ENCODE measurements at places on chromosomes 3 and 15. TPM values are rescaled to one million over a fixed set of nuclear protein-coding genes. Genes with fewer than 3 reads are reported as not detected.

ADGRG7 gene
- total RNA-seq = 0.16 TPM

EIF4E3 gene
- 17.4 TPM for total RNA-seq

GOLGA6L4 gene
- 21.3 TPM for total RNA-seq

ZNF774 gene
- total RNA-seq = 8.7 TPM

APOD gene
- total RNA-seq = 83.9 TPM

RETNLB gene
- not detected for total RNA-seq

GABRA5 gene
- 3.1 TPM for total RNA-seq

GRCh38 chr3:16929311-16929710 is 44.6 kb downstream of the PLCL2 start:
- DNase-seq = peak; percentile 25

DNA sequence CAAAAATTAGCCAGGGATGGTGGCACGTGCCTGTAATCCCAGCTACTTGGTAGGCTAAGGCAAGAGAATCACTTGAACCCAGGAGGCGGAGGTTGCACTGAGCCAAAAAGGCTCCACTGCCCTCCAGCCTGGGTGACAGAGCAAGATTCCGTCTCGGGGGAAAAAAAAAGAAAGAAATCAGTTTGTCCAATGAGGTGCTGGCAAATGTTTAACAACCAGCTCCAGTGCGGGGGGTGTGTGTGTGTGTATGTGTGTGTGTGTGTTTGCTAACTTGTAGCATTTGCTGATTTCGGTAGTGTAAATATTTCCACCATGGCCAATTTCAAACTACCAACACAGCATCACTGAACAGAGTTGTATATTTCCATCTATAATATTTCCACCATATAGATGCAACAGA is 23.8 kb upstream of the IDH2 start:
- DNase-seq = no peak

- no peak for DNase-seq
Observed at GRCh38 chr3:17384567-17385296, 357.7 kb downstream of the TBC1D5 start.

DNA sequence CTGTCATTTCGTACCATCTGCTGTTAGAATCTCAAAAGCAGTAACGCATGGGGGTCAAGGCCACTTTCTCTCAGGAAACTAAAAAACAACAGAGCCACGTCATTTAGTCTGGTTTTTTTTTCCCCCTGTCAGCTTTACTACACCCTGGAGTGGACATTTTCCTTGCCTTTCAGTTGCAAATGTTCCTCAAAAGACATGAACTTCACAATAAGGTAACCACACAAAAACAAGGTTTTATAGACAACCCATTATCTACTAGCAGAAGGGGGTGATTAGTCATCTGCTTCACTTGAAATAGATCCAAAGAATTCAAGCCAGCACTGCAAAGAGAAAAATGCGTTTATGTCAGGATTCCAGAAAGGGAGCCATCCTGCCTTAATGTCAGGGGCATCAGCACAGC is 171.8 kb upstream of the CDIN1 start:
- no peak for DNase-seq

GRCh38 chr3:105865867-105866350 is 2.9 kb downstream of the CBLB start:
- DNase-seq = no peak

- DNase-seq = no peak
Observed at GRCh38 chr15:53974121-53974520, 4.1 kb upstream of the UNC13C start.

DNA sequence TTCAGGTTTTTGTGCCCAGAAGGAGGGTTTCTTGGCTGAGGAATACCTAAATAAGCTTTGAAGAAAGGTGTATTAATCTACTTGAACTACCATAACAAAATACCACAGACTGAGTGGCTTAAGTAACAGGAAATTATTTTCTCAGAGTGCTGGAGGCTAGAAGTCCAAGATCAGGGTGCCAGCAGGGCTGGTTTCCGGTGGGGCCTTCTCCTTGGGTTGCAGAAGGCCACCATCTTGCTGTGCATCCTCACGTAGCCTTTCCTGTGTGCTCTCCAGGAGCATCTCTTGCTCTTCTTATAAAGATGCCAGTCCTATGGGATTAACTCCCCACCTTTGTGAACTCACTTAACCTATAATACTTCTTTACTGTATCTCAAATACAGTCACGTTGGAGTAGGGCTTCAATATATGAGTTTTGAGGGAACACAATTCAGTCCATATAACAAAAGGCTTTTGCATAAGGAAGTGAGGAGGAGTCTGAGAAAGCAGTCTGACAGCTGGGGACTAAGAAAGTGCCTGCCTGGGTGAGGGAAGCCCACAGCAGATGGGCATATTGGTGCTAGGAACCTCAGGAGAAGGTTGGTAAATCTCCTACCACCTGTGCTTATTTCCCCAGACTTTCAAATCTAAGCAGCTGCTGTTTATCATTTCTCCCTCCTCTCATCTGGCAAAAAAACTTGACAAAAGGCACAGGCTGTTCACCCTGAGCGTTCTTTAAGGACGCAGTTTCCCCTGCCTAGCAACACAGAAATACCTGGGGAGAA is 89.6 kb upstream of the CBLB start:
- DNase-seq = no peak

- DNase-seq = no peak
Observed at GRCh38 chr3:36649125-36649524, 115.2 kb downstream of the DCLK3 start.

DNA sequence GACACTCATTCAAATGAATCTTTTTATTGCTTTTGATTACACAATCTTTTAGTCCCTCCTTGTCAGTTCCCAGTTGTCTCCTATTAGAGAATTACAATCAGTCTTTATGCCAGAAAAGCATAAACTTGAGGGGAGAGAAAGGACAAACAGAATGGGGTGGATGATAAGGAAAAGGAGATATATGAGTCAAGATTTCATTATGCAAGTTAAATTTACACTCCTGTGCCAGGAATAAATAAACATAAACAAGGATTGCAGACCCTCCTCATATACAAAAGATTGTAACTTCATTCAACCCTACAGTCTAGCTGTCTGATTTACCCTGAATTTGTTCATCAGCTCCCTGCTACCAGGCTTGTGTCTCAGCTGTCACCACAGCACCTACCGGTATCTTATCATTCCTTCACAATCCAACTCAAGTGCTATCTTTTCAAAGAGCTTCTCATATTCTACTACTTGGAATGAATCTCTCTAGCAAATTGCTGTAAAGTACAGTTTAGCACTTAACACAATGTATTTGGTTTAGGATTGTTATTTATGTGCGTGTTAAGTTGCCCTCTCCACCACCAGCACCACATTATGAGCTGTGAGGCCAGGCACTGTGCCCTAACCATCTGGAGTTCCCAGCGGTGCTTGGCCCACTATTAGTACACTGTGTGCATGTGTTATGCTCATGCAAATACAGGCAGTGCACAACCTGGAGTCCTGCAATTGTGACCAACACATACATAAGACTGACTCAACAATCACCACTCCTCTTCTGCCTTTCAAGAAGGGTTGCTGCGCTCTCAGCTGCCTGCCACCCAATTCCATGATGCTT is 504.1 kb downstream of the TBL1XR1 start:
- DNase-seq = no peak

- no peak for DNase-seq
Observed at GRCh38 chr3:187931101-187931500, 185.8 kb upstream of the BCL6 start.

GRCh38 chr15:29874977-29875376 is 52.7 kb upstream of the TJP1 start:
- no peak for DNase-seq

- DNase-seq = no peak
Observed at GRCh38 chr3:97991293-97991682, 19.1 kb upstream of the RIOX2 start.

- DNase-seq = no peak
Observed at GRCh38 chr15:69496001-69496400, 43.4 kb downstream of the RPLP1 start.

DNA sequence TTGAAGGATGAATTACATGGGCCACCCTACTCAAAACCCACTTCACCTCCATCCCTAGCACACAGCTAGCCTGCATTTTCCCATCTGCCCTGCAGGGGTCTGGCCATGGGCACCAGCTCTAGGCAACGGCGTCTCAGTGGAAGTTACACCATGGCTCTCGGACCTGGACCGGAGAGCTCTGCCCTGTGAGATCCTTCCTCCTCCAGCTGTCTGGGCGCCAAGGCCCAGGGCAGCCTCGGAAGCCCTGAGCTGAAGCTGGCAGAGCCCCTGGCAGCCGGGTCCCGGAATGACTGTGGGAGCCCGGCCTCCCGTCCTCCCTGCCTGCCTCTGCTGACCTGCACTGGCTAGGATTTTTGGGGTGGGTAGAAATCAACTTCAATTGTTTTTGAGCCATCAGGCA is 98.9 kb downstream of the CHSY1 start:
- DNase-seq = no peak

DNA sequence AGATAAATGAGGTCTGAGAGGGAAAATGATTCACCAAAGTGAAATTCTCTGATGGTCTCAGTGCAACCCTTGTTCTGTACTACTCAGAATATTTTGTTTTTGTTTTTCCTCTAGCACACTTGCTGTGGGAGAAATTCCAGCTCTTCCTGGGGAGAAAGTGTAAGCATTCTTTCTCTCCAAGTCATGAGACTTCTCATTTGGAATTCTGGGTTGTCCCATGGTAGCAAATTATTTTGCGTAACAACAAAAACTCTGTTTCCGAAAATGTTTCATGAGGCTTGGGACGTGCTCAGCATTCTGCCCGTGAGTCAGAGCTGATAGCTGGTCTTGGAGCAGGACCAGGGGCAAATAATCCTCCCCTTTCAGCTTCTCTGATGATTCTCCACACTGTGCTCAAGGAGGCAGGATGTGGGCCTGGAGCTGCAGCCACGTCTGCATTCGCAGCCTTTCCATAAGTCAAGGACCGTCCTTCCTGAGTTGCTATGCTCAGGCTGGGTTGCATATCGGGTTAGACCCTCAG is 70.3 kb downstream of the SENP2 start:
- DNase-seq = peak; percentile 73

- DNase-seq = no peak
Observed at GRCh38 chr3:160150525-160150924, 74.7 kb upstream of the C3orf80 start.

DNA sequence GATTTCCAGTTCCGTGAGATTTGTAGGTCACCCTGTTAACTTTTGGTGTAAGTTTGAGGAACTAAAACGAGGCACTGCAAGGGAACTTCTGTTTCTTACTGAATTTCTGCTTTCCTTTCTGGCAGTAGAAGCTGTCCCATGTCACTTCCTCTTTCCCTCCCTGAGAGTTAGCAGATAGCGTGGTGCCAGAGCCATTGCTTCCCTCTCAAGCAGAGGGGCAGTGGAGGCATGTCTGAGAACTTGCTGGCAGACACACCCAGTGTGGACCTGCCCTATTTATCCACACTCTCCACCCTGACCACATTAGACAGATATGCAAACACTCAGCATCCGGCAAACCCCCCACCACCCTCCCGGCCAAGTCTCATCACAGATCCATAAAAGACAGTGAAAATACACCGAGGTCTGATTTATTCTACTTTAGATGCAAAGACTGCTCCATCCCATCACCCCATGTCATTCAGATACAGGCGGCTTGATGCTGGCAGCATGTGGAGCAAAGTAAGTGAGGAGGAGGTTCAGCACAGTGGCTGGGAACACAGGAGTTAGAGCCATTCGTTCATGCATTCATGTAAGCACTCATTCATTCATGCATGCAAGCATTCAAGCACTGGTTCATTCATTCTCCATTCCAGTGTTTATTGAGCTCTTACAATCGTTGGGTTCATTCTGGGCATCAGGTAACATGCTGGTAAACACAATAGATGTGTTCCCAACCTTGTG is 324.7 kb downstream of the SHQ1 start:
- DNase-seq = no peak

GRCh38 chr3:105780107-105780506 is 88.7 kb downstream of the CBLB start:
- no peak for DNase-seq

- no peak for DNase-seq
Observed at GRCh38 chr15:94476686-94477085, 245.3 kb downstream of the MCTP2 start.

GRCh38 chr15:71168166-71168834 is 53.0 kb downstream of the THSD4 start:
- DNase-seq = no peak

GRCh38 chr3:117722856-117723255 is 1013.3 kb downstream of the TUSC7 start:
- no peak for DNase-seq

DNA sequence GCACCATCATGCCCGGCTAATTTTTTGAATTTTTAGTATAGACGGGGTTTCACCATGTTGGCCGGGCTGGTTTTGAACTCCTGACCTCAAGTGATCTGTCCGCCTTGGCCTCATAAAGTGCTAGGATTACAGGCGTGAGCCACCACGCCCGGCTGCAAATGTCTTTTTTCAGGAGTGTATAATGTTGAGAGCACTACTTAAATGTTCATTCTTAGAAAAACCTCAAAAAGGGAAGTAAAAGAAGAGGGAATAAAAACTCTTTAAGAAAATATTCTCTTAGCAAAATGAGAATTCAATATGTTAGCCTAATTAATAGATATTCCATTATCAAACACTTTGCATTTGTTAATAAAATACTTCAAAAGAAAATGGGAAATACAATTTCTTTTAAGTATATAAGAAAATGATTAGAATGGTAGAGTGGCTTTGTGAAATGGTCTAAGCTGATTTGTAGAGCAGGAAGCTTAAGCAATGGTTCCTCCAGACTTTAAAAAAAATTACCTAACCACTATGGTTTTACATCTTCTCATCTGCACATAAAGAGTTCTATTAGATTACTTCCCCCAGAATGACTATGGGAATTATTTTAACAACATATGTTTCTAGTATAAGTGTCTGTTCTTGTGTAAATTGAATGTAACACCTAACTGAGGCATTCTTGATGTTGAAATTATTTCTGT is 226.7 kb upstream of the ALCAM start:
- no peak for DNase-seq

GRCh38 chr3:99915906-99916432 is 98.3 kb downstream of the CMSS1 start:
- DNase-seq = no peak

- DNase-seq = no peak
Observed at GRCh38 chr3:190676481-190676880, 162.6 kb downstream of the IL1RAP start.

DNA sequence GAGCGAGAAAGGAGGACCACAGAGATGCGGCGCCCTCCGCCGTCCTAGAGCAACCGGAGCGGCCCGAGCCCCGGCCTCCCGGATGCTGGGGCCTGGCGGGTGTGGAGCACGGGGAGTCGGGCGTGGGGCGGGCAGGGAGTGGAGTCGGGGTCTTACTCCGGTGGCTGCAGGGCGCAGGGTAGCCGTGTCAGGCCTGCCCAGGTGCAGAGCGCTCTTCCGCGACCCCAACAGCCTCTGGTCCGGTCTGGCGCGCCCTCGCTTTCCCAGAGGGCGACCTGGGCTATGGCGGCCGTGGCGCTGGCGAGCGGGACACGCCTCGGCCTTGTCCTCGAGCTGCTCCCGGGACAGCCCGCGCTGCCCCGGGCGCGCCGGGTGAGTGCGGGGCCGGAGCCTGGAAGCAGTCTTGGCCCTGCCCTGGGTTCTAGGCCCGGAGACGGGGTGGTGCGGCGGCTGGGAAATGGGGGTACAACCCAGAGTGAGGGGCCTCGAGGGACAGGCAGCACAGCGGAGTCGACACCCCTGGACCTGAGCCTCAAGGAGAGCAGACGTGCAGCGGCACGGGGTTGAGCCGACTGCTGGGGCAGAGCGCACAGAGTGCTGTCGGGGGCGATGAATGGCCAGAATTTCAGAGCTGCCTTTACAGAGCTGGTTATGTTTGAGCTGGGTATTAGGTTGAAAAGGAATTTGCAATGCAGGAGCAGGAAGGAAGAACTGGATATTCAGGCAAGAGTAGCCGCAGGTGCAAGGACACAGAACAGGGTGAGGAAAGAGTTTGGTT is at the start of gene ZNF662:
Gene ZNF662 (plus strand): TSS at position 73 of the 778 bp plus-strand sequence. CDS start 1,973 bp downstream, outside the sequence.
- DNase-seq = peak; percentile 73

GRCh38 chr3:60528651-60529050 is 722.6 kb downstream of the FHIT start:
- DNase-seq = no peak
